ENCODE measurements at places on chromosomes 16 and 17.

DNA sequence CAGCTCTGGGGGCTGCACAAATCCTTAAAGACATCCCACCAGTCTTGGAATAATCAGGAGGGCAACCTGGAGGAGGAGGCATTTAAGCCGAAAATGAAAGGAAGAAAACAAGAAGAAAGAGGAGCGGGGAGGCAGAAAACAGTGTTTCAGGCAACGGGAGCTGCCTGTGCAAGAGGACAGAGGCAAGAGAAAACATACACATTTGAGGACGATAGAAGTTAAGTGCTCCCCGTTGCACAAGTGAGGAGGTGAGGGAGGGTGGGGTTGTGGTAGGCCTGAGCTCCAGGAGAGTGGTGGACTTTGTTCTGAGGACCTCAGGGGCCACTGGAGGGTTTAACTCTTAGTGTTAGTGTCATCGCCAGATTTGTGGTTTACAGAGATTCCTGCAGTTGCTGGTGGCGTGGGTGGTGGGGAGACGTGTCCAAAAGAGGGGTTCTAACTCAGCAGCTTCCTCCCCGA lies 27.6 kb upstream of the CIBAR2 start:
- DNase-seq: no peak

DNA sequence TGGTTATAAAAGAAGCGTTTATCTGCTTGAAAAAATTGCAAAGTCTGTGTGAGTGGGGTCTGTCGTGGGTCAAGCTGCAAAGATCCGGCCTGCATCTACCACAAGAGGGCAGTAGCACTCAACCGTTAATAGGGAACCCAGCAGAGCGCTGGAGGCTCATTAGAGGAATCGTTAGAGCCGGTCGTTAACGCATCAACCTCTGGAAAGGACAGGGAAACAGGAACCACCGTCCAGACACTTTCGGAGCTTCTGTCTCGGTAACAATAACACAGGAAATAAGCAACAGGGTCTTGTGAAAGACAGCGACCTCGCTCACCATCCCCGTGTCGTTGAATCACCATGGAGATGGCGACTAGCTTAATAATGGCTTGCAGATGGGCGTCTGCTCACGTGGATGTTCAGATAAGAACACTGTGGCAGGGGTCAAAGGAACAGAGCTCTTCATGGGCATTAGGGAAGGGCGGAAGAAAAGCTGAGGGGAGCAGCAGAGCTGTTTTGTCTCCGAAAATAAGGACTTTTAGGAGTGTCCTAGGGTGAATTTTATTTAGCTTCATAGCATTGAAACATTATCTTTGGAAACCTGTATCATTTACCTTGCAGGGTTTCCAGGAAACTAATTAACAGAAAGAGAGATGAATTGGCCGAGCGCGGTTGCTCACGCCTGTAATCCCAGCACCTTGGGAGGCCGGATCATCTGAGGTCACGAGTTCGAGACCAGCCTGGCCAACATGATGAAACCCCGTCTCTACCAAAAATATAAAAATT lies 11.9 kb upstream of the NSRP1 start:
- peak; percentile 100 for DNase-seq

DNA sequence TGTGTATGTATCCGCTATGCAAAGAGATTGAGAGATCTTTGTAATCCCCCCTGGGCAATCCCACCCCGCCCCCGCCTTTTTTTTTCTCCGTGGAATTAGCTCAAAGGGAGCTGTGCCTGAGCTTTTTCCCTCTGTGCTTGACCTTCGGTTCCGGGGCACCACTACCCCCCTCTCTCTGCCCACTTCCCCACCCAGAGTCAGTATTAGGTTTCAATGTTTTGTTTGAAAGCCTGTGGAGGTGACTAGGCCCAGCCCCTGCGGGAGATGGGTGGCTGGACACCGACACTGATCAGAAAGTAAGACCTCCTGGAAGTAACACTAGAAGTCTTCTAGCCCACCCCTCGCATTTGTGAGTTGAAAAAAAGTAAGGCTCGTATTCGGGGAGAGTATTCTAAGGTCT lies 7.0 kb downstream of the CBLN1 start:
- DNase-seq: no peak

- peak; percentile 52 for DNase-seq
Observed at GRCh38 chr16:69727916-69728270, 1.5 kb upstream of the NQO1 start.

DNA sequence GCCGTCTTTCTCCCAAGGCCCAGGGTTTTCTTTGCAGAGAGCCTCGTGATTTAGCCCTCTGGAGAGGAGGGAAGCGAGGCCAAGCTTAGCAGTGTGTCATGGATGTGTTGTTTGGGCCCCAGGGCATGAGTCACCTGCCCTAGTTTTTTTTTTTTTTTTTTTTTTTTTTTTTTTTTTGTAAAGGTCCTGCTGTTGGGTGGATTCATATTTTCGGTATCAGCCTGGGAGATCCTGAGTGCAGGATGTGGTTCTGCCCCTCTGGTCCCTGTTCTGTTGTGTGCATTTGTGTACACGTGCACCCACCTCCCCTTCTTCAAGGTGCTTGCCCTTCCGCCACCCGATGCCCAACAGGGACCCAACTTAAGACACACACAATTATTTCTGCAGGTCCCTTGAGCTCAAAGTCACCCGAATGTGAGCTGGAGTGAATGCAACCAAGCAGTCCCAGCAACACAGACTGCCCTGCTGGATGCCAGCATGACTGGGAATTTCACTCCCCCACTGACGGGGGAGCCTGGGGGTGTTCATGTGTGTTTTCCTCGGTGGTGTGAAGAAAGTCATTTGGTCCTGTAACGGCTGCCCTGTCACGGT lies 265.8 kb upstream of the TNRC6C start:
- peak; percentile 29 for DNase-seq

DNA sequence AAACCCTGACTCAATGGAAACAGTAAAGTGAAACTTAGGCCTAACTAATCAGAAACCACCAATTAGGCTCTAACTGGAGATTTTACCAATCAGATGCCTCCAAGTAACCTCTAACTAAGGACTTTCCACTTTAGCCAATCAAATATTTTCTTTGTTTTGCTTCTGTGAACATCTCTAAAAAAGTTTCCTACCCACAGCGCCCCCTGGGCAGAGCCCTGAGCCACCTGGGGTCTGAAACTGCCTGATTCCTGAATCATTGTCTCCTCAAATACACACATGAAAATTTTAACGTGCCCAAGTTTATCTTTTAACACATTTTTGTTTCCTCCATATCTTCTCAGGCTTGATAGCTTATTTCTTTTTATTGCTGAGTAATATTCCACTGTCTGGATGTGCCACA lies 19.0 kb downstream of the ADAD2 start:
- DNase-seq: peak; percentile 33
